ENCODE measurements at places on chromosomes 12 and 14.

DNA sequence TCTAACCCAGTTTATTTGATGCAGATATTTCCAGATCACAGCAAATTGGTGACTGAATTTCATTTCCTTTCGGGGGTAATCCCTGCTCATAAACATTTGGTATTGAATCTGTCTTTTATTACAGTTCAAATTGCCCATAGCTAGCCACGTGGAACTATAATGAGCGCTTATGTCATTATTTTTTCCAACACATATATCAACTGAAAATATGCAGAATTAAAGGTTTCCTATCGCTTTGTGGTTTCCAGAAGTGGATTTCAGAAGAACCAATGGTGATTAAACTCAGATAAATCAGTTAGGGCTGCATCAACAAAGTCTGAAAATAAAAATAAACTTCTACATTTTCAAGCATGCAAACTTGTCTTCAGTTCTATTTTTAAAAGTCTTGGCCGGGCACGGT, 111.9 kb downstream of the PIK3C2G start:
- DNase-seq = no peak

- no peak for DNase-seq
Observed at GRCh38 chr12:127925971-127926370, 341.0 kb upstream of the TMEM132C start.

GRCh38 chr12:69007855-69008351, 74.9 kb upstream of the CPM start:
- DNase-seq = no peak

- DNase-seq = no peak
Observed at GRCh38 chr12:119229837-119230236, 51.1 kb downstream of the HSPB8 start.

GRCh38 chr12:52494518-52494917, 1.5 kb upstream of the KRT6A start:
- DNase-seq = no peak

DNA sequence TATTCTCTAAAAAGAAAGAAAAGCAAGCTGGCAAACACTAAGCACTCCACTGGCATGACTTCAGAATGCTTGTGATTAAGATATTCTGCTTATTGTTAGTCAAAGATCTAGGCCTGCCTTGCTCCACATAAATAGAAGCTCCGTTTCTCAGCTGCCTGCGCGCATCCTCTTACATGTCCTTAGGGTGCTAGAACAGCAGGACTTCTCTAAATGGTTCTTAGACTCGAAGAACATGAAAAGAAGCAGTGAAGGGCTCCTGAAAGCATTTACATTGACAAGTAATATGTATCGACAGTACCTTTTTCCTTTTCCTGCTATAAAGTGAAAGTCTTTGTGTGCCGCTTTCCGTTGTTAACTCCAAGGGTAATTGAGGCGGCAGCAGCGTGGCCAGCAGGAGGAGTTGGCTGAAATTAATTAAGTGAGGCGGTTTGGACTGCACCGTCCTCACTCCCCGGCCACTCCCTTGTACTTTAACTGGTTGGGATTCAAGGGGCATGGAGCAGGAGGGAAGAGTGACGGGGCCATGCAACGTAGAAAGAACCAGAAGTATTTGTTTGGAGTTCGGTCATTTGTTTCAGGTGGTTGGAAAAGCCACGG, 34.2 kb upstream of the OTX2 start:
- no peak for DNase-seq

DNA sequence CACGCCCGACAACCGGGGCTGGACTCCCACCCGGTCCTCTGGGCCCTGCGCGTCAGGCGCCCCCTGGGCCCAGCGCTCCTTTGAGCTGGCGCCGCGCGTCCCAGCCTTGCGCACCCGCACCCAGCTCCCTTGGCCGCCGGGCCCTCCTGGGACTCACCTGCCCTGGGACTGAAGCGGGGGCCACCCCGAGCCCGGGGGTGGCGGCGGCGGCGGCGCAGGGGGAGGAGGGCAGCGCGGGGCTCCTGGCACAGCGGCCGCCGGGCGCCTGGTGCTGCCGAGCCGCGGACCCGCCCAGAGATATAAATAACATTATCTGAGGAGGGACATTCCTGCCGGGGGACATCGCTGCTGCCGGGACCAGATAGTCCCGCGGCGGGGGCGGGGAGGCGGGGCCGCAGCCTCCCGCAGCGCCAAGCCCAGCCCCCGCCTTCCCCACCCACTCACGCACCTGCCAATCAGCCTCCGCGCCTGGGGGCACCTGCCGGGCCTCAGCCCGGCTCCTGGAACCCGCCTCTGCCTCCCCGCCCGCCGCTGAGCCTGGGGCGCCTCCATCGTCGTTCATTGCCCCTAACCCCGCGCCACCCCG, at the start of gene SPTB:
SPTB (minus strand) TSS at position 273 of the 586 bp plus-strand sequence. CDS start 56,813 bp downstream, outside the sequence.
- peak; percentile 82 for DNase-seq

DNA sequence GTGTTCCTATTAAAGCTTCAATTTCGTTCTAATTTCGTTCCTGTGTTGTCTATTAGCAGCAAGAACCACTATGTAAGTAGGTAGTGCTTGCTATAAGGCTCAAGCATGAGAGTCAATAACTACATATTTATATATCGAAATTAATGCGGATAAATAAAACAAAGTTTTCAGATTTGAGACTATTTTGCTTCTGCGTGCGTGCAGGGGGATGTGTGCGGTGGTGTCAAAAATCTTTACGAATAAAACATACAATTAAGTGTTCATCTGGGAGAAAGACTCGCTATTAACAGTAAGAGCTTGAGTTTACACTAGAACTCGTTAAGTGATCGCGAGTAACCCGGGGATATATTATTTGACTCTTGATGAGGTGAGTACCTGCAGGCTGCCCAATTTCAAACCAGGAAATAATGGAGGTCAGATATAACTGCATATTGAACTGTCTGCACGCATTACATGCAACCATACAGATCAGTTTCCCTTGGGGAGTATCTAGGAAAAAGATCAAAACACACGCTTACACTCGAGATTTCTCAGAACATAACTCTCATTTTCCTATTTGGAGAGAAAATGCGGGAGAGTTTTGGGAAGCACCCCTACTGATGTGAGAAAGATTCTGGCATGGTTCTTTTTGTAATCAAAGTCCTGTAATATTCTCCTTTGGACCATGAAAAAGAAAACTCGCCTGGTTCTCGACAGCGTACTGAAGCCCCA, 813 bp downstream of the TWF1 start:
- no peak for DNase-seq

GRCh38 chr14:100620255-100621100, 33.3 kb upstream of the BEGAIN start:
- DNase-seq = no peak

DNA sequence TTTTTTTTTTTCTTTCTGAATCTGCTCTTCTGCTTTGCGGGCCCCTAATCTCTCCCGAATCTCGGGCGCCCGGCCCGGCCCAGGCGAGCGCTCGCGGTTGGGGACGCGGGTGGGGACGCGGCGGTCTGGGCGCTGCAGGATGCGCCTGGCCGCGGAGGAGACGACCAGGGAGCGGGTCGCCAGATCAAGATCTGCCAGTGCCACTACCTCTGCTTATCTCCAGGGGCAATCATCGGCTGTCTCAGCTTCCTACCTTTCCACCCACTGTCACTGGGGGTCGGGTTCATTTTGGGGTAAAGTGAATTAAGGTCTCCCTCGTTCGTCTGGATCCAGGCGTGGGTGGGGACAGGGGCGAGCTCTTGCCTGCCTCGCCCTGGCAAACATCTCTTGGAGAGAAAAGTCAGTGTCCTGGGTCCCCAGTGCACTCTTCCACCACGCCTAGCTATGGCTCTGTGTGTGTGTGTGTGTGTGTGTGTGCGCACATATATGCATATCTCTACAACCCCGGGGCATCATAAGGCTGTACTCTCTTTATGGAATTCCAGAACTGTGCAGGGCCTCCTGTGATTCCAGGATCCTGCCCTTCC, 422.3 kb downstream of the VRK1 start:
- DNase-seq = no peak

- no peak for DNase-seq
Observed at GRCh38 chr12:72295101-72295500, 22.9 kb downstream of the TRHDE start.

DNA sequence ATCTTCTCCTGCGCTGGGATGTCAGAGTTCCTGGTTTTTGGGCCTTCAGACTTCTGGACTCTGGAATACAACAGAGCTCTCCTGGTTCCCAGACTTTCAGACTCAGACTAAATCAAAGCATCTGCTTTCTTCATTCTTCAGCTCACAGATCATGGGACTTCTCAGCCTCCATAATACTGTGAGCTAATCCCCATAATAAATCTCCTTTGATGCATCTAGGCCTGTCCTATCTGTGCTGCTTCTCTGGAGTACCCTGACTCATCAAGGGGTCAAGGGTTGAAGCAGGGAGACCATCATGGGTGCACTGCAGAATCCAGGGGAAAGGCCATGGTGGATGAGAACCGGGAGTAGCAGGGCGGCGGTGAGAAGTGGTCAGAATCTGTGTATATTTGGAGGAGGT, 1094.1 kb upstream of the TMEM132C start:
- no peak for DNase-seq

DNA sequence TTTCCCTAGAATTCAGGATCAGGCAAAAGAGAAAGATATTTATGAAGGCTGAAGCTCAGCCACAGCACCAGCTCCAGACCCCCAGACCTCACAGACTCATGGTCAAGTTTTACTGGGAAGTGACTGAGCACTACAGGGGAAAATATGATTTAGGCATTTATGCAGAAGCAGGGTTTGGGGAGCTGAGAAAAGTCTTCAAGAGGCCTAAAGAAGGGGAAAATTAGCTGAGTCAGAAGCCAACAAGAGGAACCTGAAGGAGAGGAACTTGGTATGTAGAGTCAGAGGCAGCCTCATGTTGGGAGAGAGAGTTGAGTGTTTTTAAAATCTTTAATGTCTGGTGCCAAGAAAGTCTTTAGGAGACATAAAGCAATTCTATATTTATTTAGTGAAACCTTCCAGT, 63.0 kb downstream of the FOS start:
- DNase-seq = no peak

DNA sequence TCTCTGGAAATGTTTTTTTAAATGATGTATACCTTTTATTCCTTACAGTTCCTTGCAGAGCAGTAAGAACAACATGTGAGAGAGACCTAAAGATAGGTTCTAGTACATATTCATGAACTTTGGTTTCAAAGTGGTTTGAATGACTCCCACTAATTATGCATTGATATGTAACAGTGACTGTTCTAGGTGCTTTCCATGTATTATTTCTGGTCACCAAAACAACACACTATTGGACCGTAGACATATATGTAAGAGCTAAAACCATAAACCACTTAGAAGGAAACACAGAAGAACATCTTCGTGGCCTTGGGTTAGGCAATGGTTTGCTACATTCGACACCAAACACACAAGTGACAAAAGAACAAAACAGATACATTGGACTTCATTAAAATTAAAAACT, 37.9 kb downstream of the SOX5 start:
- no peak for DNase-seq

- no peak for DNase-seq
Observed at GRCh38 chr14:48738186-48738925, 847.8 kb downstream of the RPS29 start.

DNA sequence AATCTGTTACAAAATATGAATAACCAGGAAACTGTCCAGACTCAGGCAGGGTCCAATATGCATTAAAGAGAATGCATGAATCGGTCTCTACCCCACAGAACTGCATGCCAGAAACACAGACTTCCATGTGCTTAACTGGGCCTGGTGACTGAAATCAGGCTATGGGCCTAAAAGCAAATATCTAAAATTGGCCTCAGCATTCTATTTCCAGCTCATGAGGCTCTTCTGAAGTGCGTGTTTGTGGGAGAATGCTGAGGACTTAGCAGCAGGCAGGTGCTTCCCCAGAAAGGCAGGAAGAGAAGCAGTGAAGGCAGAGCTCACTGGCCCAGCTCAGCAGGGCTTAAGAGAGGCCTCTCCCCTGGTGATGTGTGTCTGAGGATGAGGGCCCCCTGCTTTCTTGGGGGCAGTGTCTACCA, 48.5 kb downstream of the ADGRD1 start:
- DNase-seq = no peak

GRCh38 chr12:15001733-15002382, 29.0 kb downstream of the PDE6H start:
- no peak for DNase-seq

DNA sequence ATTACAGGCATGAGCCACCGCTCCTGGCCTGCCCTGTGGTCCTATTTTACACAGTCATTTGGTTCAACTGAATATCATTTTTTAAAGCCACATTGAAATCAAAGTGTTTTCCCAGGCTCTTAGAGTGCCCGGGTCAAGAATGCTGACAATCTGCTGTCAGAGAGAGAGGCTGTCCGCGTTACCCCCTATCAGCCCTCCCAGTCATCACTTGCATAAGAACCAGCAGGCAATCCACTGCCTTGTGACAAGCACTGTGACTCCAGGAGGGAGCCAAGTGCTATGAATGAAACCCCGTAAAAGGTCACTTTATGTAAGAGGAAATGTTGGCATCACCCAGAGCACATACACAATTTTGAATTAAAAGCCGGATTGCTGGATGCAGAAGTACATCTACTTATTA, 13.5 kb downstream of the PHLDA1 start:
- no peak for DNase-seq

DNA sequence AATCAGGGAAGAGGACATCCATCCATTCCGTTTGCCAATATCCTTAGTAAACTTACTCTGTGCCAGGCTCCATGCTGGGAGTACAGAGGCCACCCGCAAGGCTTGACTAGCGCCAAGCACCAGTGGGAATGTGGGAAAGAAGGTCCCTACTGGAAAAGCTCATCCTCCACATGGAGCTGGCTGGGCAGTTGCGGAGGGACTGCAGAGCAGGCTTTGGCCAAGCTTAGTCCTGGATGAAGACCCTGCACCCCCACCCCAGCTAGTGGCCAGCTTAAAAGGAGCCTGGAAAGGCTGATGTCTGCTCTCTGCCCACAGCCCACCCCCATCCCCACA, 22.4 kb upstream of the EIF2B2 start:
- no peak for DNase-seq

- no peak for DNase-seq
Observed at GRCh38 chr12:131600160-131600532, 110.7 kb upstream of the SFSWAP start.

DNA sequence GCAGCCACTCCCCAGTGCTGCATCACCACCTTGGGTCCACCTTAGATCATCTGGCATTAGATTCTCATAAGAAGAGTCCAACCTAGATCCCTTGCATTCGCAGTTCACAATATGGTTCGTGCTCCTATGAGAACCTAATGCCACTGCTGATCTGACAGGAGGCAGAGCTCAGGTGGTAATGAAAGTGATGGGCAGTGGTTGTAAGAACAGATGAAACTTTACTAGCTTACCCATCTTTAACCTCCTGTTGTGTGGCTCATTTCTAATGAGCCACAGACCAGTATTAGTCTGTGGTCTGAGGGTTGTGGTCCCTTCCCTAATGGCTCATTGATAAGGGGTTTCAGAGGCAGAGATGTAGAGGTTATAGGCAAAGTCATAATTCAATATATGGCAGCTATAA, 615.9 kb upstream of the MIS18BP1 start:
- no peak for DNase-seq

- DNase-seq = no peak
Observed at GRCh38 chr12:110809149-110809548, 37.6 kb upstream of the CCDC63 start.
